ENCODE measurements at places on chromosomes 16 and 17.
A peak's percentile ranks its signal among the peaks of the same experiment; 100 is the strongest.

DNA sequence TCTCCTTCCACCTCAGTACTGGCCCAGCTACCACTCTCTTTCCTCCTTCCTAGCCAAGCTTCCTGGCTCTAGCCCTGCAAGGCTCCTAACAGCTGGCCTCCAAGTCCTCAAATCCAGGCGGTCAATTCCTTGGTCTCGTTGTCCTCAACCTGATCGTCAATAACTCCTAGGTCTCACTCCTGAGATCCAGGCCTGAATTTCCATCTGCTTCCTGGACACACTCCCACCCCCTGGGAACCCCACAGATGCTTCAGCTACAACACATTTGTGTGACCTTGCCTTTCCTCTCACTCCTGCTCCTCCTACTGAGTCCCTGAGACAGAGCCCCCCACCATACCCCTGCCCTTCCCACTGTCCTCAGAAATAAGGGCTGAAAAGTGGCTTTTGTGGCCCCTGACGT is 2.3 kb downstream of the ENKD1 start:
- no peak for DNase-seq

- peak; percentile 42 for DNase-seq
Observed at GRCh38 chr16:71762186-71762585, 37.7 kb upstream of the PHLPP2 start.

DNA sequence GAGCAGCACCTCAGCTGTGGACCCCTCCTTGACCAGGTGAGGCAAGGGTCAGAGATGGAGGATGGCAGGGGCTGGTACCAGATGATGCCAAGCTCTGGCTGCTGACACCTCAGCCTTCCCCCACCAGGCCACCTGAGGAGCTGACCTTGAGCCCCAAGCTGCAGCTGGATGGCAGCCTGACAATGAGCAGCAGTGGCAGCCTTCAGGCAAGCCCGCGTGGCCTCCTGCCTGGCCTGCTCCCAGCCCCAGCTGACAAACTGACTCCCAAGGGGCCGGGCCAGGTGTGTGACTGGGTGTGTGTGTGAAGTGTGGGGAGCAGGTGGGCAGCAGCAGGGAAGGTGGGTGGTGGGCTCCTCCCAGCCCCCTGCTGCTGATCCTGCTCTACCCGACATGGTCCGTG is 4.7 kb upstream of the NRN1L start:
- DNase-seq, result no peak

DNA sequence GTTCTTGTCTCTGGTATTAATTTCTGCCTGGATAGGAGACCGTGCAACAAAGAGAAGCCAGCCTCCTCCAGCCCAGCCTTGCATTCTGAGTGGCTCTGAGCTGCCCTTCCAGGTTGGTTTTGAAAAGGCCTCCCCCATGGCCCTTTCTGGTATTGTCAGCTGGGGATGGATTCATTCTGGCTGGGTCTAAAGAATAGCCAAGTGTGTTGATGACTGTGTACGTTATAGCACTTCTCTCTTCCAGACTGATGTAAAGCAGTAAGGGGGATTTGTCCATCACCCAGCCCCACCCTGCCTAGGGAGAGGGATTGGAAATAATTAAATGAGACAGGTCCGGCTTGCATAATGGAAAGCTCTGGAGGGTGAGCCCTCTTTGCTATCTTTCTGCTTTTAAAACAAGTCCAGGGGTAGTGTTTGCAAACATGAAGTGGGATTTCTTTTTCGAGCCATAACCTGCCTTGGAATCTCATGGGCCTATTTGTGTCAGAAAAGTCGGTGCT is 146.4 kb downstream of the MSI2 start:
- DNase-seq, result no peak

DNA sequence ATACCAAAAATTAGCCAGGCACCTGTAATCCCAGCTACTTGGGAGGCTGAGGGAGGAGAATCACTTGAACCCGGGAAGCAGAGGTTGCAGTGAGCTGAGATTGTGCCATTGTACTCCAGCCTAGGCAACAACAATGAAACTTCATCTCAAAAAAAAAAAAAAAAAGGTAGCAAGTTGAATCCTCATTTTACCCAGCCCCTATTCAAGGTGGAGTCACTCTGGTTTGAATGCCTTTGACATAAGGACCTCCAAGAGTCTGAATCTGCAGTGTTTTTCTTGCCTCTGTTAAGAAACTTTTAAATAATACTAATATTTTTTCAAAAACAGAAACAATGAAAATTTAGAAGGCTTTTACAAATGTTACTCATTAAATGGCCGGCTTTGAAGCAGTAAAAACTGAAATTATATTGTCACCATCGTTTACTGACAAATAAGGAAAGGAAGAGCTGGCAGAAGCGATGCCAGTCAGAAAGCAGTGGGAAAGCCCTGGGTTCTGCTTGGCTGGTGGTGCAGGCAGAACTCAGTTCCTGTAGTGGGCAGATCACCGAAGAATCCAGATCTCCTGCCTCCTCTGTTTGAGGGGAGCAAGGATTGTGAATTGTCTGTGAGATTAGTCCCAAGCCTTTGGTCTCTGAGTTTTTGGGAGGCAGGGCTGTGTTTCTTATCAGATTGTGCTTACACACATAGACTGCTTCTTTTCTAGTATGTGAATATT is 99.7 kb upstream of the HAS3 start:
- no peak for DNase-seq

GRCh38 chr17:74213861-74214391 is 555 bp downstream of the TTYH2 start:
- DNase-seq, result no peak

DNA sequence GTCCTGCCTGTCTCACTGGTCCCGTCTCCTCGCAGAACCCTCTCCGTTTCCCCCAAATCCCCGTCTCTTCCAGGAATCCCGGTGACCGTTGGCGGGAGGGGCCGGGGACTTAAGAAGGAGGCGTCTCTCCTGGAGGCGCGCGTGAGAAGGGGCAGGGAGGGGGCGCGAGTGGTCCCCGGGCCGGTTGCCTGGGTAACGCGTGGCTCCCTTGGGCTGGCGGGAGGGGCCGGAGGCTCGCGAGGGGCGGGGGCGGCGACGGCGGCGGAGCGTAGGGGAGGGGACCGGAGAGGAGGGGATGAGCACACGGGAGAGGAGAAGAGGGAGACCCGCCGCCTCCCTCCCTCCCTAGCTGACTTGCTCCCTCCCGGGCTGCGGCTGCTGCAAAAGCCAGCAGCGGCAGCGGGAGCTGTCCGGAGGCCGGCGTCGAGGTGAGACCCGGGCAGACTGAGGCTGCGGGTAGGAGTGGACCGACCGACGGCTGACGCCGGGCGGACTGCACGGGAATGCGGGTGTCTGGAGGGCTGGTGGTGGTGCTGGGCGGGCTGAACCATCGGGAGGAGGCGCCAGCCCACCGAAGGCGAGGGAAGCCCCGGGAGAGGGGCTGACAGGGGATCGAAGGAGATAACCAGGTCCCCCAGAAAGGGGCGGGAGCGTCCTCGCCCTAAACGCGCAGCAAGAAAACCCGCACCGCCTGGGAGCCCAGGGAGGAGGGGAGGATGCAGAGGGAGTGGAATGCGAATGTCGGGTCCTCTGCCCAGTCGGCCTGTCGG is at the start of gene PRRT2:
Gene PRRT2, plus strand, starts transcription at position 298 of the 770 bp plus-strand sequence. CDS start 862 bp downstream, outside the sequence.
- peak; percentile 58 for DNase-seq

GRCh38 chr17:63911657-63912100 is 621 bp upstream of the CSHL1 start:
- DNase-seq, result peak; percentile 77
